ENCODE measurements at places on chromosomes 1 and 21.

GRCh38 chr1:155184835-155185782 lies 11.5 kb downstream of the TRIM46 start:
- DNase-seq: no peak

DNA sequence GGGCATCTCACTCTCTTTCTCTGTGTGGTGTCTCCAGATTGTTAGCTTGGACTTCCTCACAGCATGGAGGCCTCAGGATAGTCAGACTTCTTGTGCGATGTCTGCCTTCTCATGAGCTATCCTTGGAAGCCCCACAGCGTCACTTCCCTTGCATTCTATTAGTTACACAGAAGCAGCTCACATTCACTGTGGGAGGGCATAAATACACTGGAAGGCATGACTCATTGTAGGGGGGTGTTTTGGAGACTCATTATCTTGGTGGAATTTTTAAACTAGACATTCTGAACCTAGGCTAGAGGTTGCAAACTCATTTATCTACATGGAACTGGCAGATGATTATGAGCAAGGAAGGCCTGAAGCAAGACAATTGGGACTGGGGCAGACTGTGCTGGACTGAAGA lies 21.4 kb upstream of the FASLG start:
- no peak for DNase-seq

DNA sequence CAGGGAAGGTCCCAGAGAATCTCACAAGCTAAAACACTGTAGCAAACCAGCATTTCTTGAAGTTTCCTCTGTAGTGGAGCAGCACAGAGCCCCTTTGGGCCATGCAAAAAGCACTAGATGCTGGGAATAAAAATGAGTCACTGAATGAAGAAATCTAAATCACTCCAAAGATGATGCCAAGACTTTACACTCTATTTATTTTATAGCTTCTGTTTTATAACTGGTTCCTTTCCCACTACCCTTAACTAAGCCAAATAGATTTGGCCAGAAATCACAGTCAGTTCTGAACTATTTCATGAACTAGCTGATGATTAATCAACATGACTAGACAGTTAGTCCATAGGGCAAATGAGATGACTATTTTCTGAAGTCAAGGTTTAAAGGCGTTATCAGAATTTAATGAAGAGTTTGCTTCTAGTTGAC lies 89.5 kb downstream of the SCMH1 start:
- DNase-seq: peak; percentile 37

DNA sequence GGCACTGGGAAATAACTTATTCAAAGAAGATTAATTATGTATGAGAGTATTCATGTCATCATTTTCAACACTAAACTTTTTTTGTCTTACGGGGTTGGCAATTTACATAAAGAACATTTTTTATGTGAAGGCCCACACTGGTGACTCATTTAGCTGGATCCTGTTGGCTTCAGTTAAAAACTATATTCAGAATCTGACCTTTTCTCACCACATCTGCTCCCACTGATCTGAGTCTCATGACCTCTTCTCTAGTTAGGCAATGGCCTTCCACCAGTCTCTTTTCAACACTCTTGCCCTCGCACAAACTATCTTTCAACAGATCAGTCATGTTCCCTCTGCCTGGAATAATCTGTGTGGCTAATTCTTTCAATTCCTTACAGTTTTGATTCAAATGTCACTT lies 53.4 kb downstream of the TMPRSS15 start:
- DNase-seq: no peak

DNA sequence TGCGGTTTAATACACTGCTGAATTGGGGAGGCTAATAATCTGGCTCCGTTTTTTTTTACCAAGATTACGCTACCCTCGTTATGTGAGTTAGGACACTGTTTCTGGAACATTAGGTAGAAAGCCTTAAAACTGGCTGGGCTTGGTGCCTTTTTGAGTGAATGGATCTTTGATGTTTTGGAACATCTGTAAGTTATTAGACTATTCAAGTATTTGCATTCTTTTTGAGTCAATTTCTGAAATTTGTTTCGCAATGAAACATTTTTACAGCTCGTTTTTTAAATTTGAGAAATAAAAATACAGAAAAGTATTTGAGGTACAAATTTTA lies 106.9 kb downstream of the LTN1 start:
- no peak for DNase-seq

DNA sequence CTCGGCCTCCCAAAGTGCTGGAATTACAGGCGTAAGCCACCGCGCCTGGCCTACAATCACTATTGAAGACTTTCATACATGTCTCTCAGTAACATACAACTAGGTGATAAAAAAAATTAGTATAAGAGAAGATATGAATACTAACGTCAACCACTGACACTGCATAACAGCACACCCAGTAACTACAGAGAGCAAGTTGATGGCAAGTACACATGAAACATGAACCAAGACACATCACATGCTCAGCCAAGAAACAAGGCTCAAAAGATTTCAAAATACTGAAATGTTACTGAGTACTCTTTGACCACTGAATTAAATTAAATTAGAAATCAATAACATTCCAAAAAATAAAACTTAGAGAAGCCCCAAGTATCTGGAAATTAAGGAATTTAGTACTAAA lies 168.1 kb downstream of the SLC45A1 start:
- DNase-seq: no peak

DNA sequence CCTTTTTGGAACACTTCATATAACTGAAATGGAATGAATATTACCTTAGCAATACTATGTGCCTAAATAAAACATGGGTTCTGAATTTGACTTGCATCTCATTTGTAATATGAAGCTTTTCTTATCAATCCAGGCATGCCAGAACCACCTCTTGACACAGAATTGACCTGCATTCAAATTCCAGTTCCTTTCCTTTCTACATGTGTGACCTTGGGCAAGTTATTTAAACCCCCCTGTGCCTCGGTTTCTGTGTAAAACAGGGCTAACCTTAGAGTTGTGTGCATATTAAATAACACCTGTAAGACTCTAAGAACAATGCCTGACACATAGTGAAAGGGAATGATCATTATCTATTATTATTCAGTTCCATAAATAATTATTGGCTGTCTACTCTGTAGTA lies 2.0 kb upstream of the NOS1AP start:
- DNase-seq: no peak

DNA sequence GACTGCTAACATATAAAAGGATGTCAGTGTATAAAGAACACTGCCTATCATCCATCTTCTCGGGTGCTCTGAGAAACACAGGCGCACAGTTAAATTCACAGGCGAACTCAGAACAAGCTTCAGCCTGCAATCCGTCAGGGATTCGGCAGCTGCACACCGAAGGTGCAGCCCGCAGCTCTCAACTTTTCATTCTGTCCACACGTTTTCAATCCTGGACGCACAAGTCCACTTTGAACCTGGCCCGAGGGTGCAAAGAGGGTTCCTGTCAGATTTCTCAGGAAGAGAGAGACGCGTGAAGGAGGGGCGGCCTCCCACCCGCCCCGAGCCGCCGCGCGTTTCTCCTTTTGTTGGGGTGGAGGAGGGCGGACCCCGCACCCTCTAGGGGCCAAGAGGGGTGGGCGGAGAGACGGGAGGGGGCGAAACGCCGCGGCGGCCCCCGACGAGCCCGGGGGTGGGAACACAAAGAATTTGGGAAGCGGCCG lies 724 bp downstream of the DOCK7 start:
- DNase-seq: peak; percentile 59

GRCh38 chr21:41678016-41678923 lies 88.6 kb downstream of the RIPK4 start:
- no peak for DNase-seq

DNA sequence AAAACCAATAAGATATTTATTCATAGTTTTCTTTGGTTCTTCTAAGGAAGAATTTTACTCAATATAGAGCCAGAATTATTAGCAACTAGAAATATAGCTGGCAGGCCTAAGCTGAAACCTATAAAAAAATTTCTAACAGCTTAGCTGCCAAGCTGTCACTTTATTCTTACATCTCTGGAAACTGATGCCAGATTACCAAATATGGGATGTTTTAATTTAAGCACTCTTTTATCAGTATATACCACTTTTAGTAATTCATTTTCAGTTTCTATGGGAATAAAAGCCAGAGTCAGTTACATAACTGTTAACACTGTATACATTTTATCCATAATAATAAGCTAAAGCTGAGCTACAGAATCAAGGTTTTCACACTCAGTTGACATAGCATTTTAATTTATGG lies 68.7 kb upstream of the MPC2 start:
- no peak for DNase-seq

- DNase-seq: no peak
Observed at GRCh38 chr21:14620152-14620551, 74.0 kb upstream of the SAMSN1 start.

- DNase-seq: no peak
Observed at GRCh38 chr1:23118957-23119792, 49.5 kb downstream of the LUZP1 start.

DNA sequence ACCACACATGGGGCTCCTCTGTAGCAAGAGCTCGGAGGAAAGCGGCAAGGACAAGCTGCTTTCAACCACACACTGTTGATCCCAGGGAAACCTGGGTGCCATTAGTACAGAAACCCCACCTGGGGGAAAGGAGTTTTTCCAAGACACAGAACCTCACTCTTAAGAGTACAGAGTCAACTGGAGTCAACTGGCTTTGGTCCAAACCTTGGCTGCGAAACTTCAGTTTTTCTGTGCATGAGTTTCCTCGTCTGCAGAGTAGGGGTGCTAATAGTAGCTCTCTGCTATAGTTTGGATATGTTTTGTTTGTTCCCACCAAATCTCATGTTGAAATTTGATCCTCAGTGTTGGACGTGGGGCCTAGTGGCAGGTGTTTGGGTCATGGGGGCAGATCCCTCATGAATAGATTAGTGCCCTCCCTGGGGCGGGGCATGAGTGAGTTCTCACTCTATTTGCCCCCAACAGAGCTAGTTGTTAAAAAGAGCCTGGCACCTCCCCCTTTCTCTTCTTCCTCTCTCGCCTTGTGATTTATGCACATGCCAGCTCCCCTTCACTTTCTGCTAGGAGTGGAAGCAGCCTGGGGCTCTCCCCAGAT lies 161.1 kb downstream of the PIGK start:
- DNase-seq: no peak

GRCh38 chr1:55425310-55425930 lies 210.3 kb upstream of the USP24 start:
- DNase-seq: no peak

DNA sequence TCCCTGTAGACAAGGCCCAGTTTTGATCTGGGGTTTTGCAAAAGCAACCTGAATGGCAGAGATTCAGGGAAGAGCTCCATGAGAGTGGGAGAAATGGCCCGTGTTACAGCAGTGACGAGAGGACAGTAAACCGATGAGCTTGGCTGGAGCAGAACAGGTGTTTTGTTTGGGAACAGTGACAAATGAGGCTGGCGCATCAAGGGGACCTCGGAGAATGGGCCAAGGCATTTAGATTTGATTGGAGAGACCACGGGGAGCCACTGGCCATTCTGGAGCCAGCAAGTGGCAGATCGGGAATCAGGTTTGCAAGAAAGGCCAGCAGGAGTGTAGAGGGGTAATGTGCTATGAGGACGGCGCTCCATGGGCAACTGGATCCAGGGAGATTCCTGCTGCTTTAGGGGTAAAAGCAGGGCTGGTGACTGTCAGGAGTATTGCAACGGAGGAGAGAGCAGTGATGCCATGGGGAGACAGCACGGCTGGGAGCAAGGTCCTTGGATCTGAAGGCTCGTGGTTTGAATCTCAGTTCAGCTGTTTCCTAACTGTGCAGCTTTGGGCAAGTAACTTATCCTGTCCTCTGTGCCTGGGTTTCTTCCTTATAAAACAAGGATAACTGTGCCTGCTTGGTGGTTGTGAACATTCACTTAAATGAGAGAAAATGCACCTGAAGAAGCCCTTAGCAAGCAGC lies 9.9 kb upstream of the KLHDC7A start:
- DNase-seq: no peak

DNA sequence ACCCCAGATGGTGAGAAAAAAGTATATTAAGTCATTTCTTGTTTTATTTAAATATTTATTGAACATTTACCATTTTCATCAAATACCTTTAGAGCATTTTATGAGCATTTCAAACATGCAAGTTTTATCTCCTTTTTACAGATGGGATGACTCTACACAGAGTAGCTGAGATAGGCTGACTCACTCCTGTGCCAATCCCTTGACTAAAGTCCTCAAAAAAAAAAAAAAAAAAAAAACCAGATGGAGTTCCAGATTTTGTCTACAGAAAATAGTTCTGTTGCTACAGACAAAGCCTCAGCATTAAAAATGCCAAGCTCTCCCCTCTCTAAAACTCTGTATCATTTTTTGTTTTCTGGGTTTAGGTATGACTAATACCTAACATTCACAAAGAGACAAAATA lies 303.0 kb upstream of the PLD5 start:
- no peak for DNase-seq

GRCh38 chr1:204831186-204831585 lies 39.5 kb upstream of the NFASC start:
- DNase-seq: no peak

DNA sequence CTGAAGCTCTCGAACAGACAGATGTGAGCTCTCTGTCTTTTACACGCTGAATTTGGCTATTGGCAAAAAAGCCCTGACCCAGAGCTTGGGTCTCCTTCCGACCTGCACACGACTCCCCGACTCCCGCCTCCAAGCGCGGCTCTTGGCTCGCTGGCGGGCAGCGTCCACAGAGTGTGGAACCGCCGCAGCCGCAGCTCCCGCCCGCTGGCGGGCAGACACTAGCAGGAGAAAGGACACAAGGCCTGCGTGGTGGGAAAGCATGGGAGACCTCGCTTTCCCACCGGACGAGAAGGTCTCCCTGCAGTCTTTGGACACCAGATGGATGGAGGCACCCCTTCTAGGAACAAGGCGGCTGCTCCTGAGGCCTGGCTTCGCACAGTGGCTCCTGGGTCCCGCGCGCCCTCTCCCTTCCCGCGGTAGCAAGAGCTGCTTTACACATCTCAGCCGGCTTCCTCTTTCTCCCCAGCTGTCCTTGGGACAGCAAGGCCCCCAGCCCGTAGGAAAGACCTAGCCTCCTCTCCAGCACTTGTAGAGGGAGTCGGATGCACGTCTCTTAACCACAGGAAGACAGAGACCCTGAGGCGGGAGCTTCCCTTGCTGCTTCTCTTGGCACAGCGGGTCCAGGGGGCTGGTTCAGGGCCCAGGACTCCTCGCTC lies 92.1 kb downstream of the PRKAB2 start:
- no peak for DNase-seq

Data from NCI-H446 (cell line).